ENCODE measurements at places on chromosomes 7 and 10.

GRCh38 chr7:17716816-17717215 lies 223.5 kb downstream of the SNX13 start:
- no peak for DNase-seq

DNA sequence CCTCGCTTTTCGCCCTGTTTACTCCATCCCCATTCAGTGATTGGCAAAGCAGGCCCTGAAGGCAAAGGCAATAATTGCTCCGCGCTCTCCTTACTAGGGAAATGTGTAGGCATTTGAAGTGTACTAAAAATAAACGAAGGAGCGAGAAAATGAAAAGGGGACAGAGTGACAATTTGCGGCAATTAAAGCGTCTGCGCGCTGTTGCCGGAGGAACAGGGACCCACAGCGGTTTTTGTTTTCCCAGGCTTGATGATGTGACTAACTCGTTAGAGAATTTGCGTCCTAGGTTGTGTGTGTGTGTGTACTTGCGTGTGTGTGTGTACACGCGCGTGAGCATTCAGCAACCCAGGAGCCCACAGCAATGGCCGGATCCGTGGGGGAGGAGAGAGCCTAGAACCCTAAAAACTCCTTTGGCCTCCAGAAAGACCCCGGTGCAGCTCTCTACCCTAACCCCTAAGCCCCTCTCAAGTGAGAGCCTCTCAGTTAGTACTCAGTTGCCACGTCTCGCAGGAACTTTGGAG lies 7.8 kb upstream of the DLX6 start:
- no peak for DNase-seq

- no peak for DNase-seq
Measured at GRCh38 chr10:62456611-62457101, 82.5 kb downstream of the ZNF365 start.

DNA sequence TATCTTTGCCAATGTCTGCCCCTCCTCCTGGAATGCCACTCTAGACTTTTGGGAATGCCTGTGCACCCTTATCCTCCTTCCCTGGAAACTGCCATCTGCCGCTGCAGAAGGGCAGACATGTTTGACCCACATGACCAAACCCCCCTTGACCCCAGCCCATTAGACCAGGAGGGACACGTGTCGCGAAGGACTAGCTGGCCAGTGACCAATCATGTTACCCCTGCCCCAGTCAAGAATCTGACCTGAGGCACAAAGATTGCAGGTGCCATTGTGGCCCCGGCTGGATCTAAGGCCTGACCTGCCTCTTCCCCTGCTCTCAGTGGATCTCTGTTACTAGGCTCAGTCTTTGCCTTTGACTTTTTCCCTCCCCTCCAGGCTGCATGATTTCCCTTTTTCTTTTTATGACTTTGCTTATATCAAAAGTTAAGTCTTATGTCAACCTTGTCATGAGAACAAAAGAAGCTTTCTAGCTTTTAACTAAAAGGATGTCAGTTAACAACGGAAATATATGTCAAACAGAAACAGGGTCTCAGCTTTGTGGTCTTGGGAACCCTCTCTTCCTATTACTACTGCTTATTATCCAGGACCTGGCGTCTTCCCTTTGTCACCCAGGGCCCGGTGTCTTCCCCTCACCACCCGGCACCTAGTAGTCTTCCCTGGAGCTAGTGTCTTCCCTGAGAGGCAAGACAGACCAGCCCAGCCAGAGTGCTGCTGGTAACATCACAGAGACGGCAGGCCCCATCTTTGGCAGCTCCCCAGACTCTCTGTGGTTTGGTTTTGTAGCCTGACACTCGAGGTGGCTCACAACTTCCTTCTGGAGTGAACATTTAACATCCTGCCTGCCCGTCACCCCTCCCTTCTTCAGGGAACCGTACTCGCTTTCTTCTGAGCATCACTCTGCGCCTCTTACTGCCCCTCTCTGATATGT lies 24.4 kb upstream of the PPIF start:
- no peak for DNase-seq

GRCh38 chr10:132062641-132063390 lies 2.9 kb upstream of the JAKMIP3 start:
- DNase-seq, result no peak

GRCh38 chr7:150380463-150380862 lies 1.3 kb downstream of the ZNF775 start:
- DNase-seq, result no peak

DNA sequence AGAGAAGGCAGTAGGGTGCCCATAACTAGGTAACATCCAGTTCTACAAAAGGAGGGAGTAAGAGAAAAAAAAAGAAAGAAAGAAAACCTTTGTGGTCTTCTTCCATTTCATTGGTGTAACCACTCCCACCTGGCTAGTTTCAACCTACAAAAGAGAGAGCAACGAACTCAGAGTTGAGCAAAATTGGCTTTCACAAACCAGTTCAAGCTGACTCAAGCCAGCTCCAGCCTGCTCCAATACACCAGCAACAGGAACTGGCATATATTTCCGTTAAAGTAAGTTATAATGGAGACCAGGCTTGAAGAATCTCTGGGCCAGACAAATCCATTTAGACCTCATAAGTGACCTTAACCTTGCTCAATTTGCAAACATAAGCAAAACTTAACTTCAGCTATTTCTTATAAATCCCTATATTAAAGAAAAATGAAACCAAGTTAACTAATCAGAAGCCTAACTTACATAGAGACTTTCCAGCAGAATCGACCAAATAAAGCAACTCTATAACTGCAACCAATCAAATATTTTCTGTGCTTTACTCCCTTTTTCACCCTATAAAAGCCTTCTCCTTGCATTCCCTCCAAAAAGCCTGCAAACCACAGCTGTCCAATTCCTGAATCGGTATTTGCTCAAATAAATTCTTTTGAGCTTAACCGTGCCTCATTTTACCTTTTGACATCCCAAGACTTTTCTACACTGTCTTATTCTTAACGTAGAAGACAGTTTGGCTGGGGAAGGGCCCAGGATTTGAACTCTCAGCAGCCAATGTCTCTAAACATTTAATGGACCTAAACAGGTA lies 10.1 kb downstream of the ANKRD22 start:
- no peak for DNase-seq

DNA sequence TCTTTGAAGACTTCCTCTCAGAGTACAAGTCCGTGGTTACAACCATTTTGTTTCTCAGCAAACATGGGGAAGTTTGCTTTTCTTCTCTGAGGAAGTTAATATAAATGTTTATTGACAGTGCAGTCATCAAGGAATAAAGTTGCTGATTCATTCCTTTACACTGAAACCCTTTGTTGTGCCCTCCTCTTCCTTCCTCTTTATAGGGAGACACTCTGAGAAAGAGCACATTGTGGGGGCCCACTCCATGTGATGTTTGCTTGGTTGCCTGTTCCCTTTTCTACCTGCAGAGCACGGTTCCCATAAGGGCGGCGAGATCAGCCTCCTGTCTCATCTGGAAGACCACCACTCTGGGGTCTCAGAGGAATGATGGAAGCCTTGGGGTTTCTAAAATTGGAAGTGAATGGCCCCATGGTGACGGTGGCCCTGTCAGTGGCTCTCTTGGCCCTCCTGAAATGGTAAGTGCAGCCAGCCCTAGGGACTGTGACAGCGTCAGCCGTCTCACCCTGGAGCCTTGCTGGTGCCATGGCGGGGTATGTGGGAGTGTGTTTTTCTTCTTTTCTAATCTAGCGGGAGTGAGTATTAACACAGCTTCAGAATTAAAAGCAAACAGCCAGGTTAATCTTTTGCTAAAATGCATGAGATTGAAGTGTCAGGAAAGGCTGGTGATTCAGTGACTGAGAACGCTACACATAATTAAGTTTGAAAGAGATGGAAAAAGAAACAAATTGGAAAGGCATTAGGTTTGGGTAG lies at the start of gene TBXAS1:
Gene TBXAS1, plus strand, starts transcription at position 240 of the 750 bp plus-strand sequence. Its CDS starts 127 bp downstream, at position 367.
- DNase-seq, result no peak

- DNase-seq, result no peak
Measured at GRCh38 chr10:124628676-124629021, 115.5 kb downstream of the FAM53B start.
